Osteoblast (primary cell): ENCODE measurements at places on chromosomes 4 and X.

DNA sequence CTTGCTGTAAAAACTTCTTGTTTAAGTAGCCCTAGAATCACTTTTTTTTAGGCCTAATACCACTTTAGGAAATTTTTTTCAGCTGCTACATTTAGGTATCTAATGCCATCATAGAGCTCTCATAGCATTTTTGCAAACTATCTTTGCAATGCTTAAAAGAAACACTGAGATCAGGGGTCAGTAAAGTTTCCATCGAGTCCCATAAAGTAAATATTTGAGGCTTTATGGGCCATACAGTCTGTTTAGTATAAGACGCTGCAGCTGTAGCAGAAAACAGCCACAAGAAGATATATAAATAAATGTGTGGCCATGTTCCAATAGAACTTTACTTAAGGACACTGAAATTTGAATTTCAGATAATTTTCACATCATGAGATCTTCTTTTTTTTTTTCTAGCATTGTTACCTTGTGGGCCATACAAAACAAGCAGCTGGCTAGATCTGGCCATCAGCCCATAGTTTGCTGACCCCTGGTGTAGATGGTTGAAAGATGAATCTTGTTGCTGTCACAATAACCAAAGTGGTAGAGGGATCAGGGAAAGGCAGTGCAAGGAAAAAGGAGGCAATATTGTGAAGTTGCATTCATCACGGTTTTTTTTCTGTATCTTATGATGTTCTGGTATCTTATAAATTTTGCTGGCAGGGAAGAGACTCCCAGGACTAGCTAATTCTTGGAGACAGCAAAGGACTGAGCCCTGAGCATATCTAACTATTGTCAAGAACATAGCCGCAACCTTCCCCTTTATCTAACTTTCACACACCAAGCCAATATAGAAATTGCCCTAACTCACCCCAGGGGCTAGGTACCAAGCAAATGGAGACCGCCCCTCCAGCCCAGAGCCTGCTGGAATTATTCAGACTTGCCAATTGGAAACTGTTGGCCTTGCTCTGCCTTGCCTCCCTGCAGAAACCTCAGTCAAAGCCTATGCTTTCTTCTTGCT, 46.6 kb downstream of the RASGEF1B start:
- no peak for DNase-seq

- peak; percentile 34 for DNase-seq
These were observed 14.8 kb downstream of the SHROOM3 start for GRCh38 chr4:76449833-76450232.

- DNase-seq: peak; percentile 31
These were observed 329.2 kb upstream of the EPHA5 start for GRCh38 chr4:65999518-65999871.

DNA sequence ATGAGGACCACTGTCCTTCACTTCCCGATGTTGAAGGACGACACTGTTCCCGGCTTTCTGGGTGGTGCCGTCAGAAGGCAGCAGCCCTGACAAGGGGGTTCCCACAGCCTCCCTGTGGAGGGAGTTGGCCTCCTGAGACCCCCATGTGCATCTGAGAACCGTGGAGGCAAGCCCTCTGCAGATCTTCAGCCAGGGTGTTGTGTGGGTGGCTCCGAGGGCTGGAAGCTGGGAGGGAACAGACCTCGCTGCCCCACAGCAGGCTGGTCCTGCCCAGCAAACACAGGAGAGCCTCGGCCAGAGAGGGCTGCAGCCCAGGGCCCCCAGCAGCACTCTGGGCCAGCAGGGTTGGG, 16.2 kb downstream of the DGKQ start:
- no peak for DNase-seq

DNA sequence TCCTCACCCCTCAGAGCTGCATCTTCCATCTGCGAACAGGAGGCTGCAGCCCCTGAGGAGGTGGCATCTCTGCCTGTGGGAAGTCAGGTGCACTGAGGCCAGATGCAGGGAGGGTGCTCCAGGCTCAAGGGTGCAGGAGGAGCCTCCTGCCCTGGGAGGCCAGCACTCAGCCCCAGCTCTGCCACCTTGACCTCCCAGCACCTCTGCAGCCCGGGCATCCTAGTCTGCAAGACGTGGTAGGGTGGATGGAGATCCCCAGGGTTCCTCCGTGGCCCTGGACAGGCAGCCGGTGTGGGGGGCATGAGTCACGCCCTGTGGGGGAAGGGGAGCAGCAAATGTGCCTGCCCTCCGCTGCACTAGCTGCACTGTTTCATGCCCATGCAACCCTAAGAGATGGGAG, 64.7 kb downstream of the TRMT44 start:
- DNase-seq: peak; percentile 75

DNA sequence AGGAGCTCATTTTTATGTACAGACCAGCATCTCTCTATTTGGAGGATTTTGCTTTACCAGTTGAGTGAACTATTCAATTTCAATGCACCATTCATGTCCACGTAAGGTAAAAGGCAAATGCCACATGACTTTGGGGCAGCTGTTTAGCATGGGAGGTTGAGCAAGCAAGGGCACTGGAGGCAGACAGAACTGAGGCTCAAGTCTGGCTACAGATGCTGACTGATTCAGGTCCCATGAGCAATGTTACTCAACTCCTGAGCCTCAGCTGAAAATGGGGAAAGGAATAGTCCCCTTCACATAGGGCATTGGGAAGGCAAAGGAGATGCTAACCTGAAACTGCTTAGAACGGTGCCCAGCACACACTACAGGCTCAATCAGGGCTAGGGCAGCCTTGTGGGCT, 93.0 kb upstream of the MTM1 start:
- DNase-seq: peak; percentile 69

GRCh38 chrX:23822397-23822796, 39.4 kb downstream of the SAT1 start:
- DNase-seq: no peak

- no peak for DNase-seq
These were observed 520.7 kb upstream of the ARX start for GRCh38 chrX:25536307-25536970.

DNA sequence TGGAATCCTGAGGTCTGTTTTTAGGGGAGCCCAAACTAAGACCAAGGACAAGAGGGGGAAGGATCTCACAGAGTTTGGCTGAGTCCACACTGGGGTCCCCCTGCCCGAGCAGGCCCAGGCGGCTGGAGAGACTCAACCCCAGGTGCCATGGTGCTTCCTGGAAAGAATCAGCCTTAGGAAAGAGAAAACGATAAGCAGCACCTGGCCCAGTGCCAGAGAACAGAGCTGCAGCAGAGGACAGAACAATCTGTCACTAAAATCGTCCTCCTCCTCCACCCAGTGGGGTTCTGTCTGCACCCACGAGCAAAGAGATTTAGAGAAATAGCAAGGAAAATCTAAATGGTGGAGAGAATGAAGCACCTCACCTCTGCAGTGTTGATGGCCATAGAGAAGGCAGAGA, 470.5 kb downstream of the BCOR start:
- no peak for DNase-seq

DNA sequence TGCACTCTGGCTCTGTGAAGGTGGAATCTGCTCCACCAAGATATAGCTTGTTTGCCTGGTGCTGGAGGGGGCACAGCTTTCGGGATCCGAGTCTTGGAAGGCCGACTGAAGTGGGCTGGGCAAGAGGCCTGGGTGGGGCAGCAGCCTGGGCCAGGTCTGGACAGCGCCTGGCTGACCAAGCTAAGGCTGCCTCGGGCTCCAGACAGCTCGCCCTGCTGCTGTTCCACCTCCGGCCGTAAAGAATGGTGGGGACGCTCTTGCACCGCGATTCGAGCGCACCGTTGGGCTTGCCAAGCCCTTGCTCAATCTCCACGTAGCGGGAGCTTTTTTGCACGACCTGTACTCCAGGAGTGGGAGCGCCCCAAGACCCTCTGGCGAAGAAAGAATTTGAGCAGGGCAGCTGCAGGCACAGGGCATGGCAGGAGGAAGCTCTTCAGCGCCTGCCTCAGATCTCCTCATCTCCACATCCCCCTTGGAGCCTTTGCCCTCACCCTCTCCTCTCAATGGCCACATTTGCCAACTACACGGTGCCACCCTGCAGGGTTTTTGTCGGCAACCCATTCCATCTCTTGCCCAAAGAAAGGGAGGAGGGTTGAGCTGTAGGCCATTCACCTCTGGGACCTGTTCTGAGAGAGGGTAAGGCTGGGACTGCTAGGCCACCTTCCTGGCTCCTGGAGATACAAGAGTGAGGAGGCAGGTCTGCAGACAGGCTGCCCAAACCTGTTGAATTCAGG, 18.9 kb downstream of the CNGA2 start:
- peak; percentile 87 for DNase-seq

DNA sequence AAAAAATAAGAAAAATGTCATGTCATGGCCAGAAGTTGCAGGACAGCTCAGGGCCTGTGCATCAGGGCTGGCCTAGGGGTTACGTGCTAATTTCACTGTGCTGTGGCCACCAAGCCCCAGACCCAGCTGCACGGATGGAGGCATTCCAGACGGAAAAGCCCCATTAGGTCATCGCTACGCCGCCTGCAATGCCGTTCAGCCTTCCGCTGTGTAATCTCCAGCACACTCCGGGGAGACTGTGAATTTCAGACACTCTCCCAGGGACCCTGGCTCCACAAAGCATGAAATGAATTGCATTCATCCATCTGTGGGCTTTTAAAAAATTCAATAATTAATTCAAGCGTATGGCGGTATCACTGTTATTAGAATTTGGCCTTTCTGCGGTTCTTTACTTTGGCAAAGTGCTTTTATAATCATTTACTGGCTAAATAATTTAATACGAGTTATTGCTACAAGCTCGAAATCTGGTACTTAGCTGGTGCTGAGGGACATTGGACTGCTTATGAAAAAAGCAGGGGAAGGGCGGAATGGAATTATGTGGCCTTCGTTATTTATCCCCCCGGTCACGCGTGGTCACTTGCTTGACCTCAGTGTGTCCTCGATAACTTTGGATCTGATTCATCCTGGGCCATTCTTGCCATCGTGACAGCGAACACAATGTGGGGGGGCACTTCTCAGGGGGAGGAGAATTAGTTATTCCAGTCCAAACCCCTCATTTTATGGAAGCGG, 9.0 kb upstream of the NSG1 start:
- peak; percentile 35 for DNase-seq

DNA sequence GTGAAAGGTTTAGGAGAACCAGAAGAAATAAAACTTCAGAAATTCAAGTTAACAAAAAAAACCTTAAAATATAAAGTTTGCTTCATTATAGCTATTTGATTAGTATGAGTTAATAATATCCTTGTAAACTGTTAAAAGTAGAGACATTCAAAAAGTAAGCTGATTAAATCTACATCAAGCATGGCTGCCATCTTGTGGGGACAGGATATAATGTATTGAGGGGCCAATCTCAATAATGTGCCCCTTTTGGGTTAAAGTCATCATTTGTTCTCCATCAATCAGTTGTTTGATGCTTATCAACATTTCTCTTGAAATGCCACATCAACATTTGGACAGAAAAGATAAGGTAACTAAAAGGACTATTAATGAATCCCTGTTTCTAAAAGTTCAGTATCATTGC, 4.6 kb upstream of the GRID2 start:
- DNase-seq: peak; percentile 34

- no peak for DNase-seq
These were observed 30.0 kb downstream of the METAP1 start for GRCh38 chr4:99025506-99025905.

- DNase-seq: peak; percentile 57
These were observed 136.2 kb downstream of the CPZ start for GRCh38 chr4:8728536-8729407.

DNA sequence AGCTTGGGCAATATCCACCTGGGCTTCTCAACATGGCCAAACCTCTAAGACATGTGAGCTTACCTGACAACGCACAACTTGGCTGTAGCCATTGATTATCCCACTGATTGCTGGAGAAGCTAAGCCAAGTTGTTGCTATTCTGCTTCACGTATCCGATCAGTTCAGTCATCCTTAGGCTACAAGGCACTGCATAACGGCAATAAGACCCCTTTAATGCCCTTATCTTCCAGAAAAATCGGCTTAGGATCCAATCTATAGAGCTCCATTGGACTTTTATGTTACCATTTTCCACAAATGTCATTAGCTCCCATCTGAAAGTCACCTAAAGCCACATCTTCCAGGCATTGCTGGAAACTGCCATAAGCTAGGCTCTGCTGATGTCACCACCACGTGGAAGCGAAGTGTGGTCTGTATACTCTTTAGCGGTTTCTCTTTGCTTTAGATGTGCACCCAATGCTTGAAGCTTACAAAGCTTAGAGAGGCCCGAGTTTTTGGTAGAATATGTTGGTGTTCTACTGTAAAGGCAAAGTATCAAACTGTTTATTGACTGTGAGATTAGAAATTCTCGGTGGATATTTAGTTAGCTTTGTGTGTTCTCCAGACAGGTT, 163.1 kb downstream of the CPE start:
- DNase-seq: no peak

DNA sequence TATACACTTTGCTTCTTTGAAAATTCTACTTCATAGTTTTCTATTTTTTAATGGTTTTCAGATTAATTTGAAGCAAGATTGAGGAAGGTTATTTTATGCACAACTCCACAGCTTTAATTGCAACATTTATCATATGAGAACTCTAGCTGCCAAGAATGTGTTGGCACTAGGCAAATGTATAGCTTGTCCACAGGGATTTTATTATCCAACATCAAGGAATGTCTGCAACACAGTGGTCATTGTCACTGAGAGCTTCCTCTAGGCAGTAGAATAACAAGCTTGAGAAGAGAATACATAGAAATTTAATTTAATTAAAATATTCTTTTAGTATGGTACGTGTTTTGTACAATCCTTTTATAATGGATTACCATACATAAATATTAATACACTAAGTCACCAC, 1600.8 kb downstream of the ARAP2 start:
- no peak for DNase-seq

GRCh38 chr4:53186714-53187358, 179.0 kb downstream of the SCFD2 start:
- no peak for DNase-seq

DNA sequence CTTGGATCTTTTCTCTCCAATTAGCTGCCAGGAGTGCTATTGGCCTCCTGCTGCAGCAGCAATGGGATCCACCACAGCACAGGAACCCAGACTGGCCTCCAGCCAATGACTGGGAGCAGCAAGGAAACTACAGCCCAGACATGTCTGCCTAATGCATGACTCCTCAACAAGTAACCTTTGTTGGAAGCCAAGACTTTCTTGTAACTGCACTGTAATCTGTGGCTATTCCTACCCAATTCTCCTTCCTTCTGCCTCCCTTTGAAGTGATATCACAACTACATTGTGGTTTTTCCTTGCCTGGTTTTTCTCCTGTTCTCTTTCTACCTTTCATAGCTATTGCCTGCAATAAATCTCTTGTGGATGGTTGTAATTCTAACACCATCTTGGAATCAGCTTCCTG, 39.8 kb downstream of the SNCA start:
- DNase-seq: no peak

DNA sequence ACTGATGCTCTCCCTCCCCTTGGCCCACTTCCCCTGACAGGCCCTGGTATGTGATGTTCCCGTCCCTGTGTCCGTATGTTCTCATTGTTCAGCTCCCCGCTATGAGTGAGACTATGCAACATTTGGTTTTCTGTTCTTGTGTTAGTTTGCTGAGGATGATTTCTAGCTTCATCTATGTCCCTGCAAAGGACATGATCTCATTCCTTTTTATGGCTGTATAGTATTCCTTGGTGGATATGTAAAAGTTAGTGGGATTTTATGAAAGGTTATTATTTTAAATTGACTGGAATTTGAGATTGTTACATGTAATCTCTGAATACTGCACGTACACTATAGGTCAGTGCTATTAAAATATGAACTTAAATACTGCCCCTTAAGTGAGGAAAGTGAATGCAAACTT, 184.0 kb downstream of the WDFY3 start:
- DNase-seq: no peak
